ENCODE measurements at places on chromosomes 2 and 18.

DNA sequence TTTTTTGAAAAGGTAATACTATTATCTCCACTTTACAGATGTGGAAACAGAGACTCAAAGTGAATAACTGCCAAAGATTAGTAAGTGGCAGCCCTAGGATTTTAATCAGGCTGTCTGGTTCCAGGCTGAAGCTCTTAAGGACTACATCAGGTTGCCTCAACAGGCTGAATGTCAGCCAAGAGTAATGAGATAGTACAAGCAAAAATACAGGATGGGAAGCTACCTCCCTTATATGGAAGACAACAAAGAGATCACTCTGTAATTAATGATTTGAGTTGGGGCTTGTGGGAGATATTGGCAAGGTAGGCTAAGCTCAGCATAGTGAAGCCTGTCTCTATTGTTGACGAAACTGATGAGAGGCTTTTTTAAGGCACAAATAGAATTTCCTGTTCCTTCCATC lies 323.1 kb downstream of the KCNJ3 start:
- DNase-seq = no peak

DNA sequence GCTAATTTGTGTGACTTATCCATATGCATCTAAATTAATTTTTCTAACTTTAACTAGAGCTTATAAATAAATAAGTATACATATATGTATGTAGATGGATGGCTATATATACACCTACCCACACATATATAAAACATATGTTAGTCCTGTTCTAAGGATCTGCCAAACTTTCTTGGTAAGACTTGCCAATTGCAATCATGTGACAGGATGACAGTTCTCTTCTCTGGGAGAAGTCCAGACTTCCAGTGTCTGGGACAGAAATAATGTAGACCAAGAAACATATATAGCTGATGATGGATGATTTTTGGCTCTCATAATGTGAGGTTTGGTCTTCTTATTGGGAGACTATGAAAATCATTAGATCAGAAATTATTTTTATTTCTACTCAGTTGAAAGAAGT lies 30.6 kb upstream of the NR4A2 start:
- no peak for DNase-seq

DNA sequence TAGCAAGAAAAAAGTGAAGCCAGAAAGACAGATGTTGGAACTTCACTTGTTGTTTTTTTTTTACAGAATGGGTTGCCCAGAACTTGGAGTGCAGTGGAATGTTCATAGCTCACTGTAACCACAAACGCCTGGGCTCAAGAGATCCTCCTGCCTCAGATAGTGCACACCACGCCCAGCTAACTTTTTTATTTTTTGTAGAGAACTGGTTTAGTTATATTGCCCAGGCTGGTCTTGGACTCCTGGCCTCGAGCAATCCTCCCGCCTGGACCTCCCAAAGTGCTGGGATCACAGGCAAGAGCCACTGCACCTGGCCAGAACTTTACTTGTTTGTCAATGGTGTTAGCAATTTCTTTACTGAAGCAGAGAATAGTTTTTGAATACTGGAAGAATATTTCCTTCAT lies 11.9 kb upstream of the ASPRV1 start:
- DNase-seq = no peak

- DNase-seq = no peak
Observed at GRCh38 chr2:65363879-65364666, 68.3 kb downstream of the SPRED2 start.

GRCh38 chr2:46378616-46379015 lies 81.4 kb downstream of the EPAS1 start:
- no peak for DNase-seq

DNA sequence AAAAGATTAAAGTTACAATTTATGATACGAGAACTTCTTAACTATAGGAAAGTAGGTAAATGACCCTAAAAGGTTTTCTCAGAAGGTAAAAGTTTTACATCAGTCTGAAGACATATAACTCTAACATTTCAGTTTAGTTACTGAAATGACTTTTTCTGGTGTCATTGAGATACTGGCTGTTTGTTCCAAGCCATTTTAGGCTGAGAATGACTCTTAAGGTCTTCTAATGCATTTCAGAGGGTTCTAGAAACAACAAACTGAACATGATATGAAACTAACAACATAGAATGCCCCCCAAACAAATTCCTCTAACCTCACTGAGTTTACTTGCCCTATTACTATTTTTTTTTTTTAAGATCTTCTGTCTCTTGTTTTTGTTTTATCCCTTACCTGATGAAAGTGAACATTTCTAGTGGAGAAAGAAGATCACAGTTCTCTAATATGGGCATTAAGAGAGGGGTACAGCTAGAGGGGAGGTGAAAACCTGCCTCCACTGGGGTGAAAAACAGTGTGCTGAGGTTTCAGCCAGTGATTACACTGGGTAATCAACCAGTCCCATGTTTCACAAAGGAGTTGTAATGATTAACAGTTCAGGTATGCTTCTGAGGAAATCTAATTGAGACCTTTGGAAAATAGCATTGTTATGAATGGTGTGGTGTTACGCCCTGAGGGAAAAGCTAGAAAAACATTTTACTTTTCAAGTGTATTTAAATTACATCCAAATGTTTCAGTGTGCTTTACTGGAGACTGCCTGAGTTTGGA lies 11.2 kb downstream of the NABP1 start:
- no peak for DNase-seq

DNA sequence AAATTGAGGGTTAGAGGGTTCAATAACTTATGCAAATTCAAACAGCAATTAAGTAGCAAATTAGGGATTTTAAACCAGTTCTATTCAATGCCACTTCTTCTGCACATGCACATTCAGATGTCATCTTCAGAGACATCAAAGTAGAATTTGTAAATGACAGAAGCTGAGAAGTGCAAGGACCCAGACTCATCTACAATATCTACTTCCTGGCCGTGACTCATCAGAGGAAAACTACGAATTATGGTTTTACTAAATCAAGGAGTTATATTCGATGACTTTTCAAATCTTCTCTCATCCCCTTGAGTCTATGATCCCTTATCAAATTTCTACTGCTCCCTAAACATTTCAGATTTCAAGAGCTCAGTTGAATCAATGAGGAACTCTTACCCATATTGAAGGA lies 20.0 kb upstream of the STAT4 start:
- no peak for DNase-seq

DNA sequence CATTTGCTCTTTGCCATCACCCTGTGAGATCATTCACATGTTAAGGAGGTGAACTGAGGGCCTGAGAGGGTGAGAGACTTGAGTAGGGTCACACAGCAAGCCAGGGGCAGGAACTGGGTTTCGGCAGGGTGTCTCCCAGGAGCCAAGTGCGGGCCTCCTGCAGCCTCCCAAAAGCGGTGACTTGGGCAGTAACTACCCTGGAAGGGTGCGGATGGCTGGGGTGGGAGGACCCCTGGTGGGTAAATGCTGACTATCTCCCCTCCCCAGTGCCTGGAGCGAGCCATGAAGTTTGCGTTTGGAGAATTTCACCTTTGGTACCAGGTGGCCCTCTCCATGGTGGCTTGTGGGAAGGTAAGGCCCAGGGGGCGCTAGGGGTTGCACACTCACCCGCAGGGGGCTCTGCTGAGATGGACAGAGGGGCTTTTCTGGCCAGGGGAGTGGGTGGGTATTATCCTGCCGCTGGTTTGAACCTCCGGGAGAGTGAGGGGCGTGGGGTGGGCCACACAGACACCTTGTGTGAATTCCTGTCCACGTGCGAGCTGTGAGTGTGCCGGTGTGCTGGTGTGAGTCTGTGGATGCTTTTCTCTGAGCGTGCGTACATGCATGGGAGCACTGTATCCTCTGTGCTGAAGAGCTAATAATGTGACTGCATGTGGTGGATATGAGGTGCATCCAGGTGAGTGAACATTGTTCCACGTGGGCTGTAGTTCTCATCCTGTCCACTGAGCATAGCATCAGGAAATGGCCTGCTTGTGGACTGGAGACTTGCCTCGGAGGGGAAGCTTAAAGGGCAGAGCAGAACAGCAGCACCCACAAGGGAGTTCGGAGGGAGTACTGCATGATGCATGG lies 91.0 kb upstream of the MCFD2 start:
- DNase-seq = peak; percentile 17

GRCh38 chr2:30287857-30288513 lies 56.7 kb downstream of the LBH start:
- DNase-seq = no peak

All from NCI-H1417 (cell line).